ENCODE measurements at places on chromosomes 12 and 14.

GRCh38 chr14:33454707-33455106, 496.2 kb downstream of the EGLN3 start:
- peak; percentile 50 for DNase-seq

- DNase-seq: no peak
These were observed 96.9 kb downstream of the SYNE2 start for GRCh38 chr14:63949696-63950095.

- DNase-seq: no peak
These were observed 25.2 kb downstream of the PRDM4 start for GRCh38 chr12:107735763-107736162.

- no peak for DNase-seq
These were observed 3.8 kb downstream of the AKAP3 start for GRCh38 chr12:4645023-4645422.

- DNase-seq: peak; percentile 70
These were observed 107.5 kb downstream of the TMEM260 start for GRCh38 chr14:56687123-56687522.

DNA sequence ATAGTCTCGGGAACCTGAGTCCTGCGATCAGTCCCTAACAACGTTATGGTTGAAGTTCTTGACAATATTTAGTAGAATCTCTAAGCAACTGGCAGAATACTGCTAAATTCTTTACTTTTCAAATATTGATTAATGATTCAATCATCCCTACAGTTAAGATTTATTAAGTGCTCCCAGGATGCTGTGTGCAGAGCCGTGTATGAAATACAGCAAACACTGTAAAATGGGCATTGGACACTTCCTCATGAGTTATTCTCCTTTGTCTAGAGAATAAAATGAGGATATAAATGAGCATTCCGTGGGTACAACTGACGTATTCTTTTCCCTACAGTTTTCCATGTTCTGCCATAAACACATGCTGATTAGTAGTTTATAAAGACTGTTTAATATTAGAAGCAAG, 372.4 kb downstream of the TMTC2 start:
- no peak for DNase-seq

DNA sequence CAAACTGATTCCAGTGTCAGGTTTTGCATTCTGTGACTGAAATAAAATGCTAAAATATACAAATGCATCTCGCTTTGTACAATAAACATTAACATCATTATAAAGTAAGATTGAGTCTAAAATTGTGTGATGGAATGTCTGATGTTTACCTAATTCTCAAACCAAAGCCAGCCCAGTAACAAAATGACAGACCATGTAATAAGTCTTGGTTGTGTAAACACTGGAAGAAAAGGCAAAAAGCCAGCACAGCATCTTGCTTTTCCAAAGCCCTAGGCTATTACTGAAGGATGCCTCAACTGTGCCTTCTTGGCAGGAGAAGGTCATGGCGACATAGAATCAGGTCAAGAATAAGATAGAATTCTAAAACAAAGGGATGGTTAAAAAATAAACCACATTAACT, 169.6 kb downstream of the EGLN3 start:
- DNase-seq: no peak

DNA sequence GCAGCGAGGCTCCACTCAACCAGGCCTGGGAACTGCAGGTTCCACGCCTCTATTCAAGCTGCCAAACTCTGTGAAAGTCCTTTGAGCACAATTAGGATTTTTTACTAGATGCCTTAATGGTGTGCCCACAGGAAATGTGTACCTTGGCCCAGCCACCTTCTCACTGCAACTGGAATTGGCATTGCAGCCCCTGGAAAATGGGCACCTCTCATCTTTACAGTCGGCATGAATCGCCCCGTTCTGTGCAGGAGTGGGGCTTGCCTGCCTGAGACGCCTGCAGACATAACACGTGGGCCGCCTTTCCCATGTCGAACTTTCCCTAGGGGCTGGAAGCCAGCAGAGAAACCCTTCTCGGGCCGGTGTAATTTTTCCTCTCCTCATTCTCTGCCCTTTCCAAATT, 42.0 kb upstream of the ELK3 start:
- no peak for DNase-seq

GRCh38 chr14:64880221-64881121, 764 bp upstream of the SPTB start:
- peak; percentile 88 for DNase-seq

DNA sequence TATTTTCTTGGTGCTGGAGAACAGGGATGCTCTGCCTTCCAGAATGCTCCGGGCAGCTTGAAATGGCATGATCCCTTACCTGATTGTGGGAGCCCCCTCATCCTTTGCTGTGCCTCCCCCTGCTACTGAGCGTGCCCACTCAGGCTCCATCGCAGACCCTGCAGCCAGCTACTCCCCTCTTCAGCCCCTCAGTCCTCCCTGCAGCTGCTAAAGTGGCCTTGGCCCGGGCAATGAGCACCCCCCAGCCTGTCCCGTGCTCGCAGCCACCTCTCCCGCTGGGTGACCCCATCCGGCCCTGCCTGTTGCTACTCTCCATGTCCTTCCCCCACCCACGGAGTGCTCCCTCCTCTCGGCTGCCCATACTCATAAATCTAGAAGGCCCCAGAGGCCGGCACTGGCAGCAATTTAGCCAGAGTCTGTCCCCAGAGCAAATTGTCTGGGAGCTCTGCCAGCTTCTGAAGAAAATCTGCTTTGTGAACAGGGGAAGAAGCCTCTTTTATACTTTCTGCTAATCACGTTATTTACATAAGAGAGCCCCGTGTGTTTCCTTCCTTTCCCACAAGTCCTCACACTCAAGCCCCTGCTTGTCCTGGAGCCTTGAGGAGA, 143.7 kb upstream of the FRMD6 start:
- DNase-seq: peak; percentile 99

DNA sequence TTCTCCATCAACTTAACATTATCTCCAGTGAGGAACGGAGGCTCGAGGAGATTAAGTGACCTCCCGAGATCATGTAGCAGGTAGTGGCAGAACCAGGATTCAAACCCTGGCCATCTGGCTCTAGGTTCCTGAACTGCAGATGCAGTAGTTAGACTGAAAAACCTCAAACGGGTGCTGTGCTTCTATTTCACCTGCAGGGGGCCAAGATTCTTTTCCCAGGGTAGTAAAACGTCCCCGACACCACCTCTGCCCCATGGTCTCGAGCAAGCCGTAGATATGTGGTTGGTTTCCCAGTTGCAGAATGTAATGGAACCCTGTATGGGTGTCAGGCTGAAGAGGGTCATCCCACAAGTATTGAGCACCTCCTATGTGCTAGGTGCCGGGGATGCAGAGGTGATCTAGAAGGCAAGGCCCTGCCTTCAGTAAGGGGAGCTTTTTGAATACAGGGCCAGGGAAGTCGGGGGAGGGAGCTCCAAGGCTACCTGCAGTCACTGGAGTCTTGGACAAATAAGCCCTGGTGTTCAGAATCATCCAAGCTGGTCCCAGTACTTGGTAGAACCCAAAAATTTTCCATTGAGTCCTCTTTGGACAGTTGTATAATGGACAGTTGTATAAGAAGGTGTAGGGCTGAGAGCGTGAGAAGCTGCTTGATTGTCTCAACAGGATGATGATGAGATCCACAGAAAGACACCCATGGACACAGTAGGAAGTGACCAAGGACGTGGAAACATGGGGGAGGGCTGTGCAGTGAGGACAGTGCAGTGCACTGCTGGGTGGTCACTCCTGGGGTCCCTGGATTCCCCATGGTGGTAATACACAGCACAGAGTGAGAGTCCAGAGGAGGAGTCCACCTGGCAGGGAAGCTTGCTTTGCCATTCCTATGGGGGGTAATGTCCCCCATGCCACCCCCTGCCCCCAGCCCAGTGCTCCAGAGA, 197.2 kb downstream of the CHST11 start:
- peak; percentile 29 for DNase-seq

DNA sequence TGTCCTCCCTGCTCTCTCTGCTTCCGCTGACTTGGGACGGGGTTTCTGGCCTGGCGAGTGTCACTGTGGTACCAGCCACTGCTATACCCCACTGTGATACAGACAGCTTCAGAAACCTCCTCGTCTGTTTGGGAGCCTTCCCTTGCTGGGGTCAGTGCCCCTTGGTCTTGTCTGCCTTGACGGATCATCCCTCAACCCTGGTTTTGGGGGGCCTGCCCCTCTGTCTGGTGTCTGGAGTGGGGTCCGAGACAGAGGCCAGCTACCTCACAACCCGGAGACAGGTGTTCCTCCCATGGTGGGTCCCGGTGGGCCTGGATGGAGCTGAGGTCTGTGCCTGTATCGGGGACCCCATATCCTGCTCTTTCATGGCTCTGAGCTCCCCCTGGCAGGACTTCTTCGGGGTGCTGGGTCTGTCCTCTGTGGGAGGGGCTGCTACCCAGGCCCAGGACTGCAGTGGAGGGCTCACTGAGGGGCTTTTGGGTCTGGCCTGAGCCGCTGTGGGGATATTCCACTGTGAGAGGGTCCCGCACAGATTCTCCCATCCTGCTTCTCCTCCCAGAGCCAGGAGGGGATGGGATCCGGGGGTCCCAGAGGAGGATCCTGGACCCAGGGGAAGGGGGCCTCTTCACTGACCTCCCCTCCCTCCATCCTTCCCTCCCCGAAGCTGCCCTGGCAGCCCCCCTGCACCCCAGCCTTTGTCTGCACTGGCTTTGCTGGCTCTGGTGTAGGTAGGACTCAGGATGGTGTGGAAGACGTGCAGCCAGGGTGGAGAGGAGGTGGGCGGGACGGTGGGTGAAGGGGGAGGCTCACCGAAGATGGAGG, 365.5 kb downstream of the TMEM121 start:
- DNase-seq: no peak

DNA sequence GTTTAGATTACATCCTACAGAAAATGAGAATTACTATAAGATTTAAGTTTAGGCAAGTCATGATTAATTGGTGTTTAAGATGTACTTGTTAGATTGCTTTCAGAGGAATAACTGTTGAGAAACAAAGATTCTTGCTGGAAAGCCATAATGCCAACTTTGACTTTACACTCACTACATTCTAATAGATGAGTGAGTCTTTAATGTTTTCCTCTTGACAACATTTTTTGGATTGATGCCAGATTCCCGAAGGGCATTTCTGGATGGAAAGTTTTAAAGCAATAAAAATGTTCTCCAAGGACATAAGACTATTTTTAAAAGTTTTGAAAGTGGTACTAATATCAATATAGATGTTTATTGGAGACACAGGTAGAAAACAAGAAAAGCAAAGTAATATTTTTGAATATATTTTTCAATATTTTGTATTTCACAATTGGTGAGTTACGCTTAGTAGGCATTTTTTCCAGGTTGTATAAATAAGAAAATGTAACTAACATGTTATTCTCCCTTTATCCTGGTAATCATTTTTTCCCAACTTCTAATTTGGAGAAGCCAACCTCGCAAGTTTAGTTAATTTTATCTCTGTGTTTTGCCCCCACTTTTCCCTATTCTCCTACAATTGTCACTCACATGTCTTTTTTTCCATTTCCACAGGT, 307.3 kb downstream of the CEP128 start:
- no peak for DNase-seq

- no peak for DNase-seq
These were observed 24.0 kb downstream of the SSH1 start for GRCh38 chr12:108833355-108833733.

DNA sequence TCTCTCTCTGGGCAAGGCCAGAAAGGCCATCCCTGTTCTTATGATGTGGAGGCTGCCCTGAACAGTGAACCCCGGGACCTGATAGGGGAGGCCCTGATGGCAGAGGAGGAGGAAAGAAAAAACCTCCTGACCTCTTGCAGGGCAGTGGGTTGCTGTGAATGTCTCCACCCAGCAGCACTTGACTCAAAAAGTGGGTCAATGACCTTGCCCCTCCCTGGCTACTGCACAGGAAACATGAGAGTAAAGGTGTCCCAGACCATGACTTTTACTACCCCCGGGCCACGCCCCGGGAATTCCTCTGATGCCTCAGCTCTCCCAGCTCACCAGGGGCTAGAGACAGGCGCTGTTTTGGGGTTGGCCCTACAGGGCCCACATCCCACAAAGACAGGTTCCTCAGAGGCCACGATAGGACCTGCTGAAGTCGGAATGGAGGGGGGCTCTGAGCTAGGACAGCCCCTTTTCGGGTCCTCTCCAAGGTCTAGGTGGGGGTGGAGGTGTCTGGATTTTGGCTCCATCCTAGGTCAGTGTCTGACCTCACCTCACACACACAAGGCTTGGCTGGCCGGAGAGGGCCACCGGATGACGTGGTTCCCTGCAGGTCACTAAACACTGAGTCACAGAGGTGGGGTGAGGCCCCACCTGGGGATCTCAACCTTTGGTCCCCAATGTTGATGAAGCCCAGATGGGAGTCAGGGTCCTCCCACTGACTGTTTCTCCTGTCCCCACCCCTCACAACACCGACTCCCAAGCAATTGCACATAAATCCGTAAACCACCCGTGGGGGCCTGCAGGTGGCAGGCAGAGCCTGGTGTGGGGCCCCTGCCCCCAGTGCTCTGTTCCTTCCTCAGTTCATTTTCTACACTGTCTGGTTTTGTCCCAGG, 1.6 kb downstream of the RHOF start:
- no peak for DNase-seq

DNA sequence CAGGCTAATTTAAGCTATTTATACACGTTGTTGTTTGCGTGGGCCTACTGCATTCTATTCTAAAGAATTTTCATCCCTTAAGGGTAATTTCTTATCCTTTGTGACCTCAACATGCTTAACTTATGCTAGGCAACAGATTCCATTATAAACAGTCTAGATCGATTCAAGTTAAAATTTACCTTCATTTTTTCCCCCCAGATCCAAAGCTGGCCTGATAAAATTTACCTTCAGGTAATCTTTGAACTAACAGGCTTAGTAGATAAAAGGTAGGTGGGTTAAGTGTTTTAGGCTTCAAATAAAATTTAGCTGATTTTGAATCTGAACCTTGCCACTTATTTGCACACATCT, 389 bp upstream of the CCNB1IP1 start:
- no peak for DNase-seq

DNA sequence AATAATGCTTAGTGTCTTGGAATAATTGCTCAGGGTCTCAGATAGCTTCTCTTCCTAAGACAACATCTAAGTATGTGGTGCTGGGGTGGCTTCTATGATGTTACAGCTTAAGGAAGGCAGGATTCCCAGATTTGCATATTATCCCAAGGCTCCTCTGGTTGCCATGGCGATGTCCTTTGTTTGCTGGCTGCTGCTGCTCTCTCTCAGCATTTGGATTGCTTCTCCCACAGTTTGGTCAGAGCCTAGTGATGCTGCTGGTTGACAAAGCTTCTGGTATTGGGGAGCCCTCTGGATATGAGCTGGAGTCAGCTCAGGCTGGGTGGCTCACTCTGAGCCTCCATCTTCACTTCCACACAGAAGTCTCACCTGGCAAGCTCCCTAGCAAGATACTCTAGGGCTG, 56.4 kb upstream of the FBXO33 start:
- DNase-seq: peak; percentile 55

GRCh38 chr14:40393143-40393542, 960.9 kb upstream of the FBXO33 start:
- peak; percentile 55 for DNase-seq

DNA sequence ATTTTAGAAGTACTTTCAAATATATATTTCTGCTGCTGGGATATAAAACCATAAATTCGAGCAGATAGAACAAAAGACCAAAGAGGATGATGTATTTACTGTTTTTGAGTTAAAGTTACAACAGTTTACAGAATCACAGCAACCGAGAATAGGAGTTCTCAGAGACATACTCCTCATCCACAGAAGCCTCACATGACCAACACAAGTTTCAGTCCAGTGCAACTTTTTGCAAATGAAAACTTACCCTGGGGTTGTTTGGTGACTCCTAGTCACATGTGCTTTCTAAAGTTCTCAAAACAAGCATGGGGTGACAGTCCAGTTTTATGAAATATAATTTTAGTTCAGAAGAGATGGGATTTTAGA, 117.1 kb downstream of the PRKCH start:
- DNase-seq: no peak
